Hindlimb muscle (tissue), 1 donor: ENCODE measurements at places on chromosomes 12 and 14.

GRCh38 chr12:75781532-75782046 lies 250.0 kb downstream of the PHLDA1 start:
- no peak for DNase-seq

- peak; percentile 96 for DNase-seq
These were observed at the start of gene CCDC77 for GRCh38 chr12:401235-402028. TSS of gene CCDC77 (plus strand) at chr12:401644. CDS start at chr12:409384, 7,740 bp downstream.

GRCh38 chr12:11978726-11979384 lies 91.9 kb upstream of the BCL2L14 start:
- no peak for DNase-seq

- no peak for DNase-seq
These were observed 352 bp downstream of the PHB2 start for GRCh38 chr12:6970096-6970527.

- DNase-seq = no peak
These were observed 23.1 kb downstream of the TMEM121 start for GRCh38 chr14:105549481-105549880.

DNA sequence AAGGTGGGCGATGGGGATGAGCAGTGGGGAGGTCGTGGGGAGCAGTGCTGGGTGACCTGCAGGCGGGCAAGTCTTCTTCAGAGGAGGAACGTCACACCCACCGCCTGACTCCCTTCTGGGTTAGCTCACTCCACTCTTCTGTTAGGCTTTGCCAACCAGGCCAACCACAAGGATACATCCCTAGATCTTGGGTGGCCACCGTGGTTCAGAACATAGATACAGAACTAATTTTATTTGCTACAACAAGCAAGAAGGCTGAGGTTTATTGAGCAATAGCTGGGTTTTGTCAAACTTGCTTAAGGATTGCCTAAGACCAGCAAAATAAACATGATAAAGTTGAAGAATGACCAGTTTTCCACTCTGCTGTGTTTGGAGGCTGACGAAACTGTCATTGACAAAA lies 109.4 kb downstream of the DACT1 start:
- no peak for DNase-seq

- no peak for DNase-seq
These were observed 12.4 kb downstream of the PAPLN start for GRCh38 chr14:73249564-73250316.

DNA sequence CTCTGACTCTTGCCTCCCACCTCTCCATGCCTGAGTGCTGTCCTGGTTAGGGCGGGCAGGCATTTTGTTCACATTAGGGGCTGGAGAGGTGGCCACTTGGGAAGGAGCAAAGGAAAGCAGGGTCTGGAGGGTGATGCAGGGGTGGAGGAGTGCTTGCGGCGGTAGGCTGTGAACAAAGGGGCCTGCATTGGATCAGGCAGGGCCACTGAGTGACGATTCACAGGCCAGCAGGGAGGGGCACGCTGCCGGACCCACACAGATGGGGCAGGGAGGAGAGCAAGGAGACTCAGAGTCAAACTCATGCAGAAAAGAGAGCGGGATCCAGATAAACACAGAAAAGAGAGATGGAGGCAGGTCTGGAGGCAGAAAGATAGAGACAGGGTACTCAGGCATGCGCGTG lies 58.4 kb upstream of the TBX3 start:
- DNase-seq = no peak

GRCh38 chr12:119068129-119068856 lies 87.0 kb downstream of the SRRM4 start:
- DNase-seq = no peak
